Islet precursor cell (in vitro differentiated cells): ENCODE measurements at places on chromosomes 7 and 10.

DNA sequence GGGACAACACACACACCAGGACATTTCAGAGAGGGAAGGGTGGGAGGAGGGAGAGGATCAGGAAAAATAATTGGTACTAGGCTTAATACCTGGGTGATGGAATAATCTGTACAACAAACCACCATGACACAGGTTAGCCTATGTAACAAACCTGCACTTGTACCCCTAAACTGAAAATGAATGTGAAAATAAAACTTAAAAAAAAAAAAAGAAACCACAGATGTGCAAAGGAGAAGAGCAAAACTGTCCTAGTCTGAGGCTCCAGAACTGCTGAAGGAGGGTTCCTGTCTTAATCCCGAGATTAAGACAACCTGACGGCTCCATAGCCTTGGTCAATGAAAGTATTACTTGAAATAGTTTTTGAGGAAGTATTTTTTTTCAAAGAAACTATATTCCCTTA, 423.0 kb downstream of the NEBL start:
- DNase-seq = no peak

DNA sequence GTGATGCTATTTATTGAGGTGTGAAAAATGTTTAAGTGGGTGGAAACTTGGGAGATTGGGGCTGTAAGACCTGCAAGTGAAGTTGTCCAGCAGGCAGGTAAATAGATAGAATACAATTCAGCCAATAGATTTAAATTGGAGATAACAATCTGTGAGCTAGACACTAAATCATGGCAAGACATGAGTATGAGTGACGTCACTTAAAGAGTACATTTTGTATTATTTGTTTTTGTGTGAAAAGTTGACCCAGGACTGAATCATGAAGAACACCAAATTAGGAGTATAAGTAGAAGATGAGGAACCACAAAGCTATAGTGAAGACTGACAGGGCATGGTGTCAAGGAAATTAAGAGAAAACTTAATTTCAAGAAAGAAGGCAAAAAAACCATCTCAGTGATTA, 249.1 kb upstream of the SEMA3C start:
- no peak for DNase-seq

DNA sequence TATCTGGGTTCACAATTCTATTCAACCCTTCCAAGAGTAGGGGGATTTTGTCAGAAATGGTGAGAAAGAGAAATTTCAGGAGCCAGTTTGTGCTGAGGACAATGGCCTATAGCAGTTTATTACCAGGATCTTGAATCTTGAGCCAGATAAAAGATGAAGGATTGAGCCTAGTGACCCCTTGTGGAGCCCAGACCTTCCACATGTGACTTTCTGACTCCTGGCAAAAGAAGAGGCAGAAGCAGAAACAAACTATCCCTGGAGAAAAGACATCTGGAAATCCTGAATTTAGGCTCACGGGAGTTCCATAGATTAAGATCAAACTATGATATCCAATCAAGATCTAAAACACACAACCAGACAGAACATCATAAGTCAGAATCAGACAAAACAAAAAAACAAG, 60.9 kb upstream of the CHRM2 start:
- no peak for DNase-seq

- peak; percentile 41 for DNase-seq
Observed at GRCh38 chr10:48249763-48250351, 24.6 kb downstream of the FRMPD2 start.

GRCh38 chr10:88901206-88901983, 21.4 kb downstream of the STAMBPL1 start:
- no peak for DNase-seq

- peak; percentile 12 for DNase-seq
Observed at GRCh38 chr7:43769281-43769680, 10.8 kb downstream of the BLVRA start.

DNA sequence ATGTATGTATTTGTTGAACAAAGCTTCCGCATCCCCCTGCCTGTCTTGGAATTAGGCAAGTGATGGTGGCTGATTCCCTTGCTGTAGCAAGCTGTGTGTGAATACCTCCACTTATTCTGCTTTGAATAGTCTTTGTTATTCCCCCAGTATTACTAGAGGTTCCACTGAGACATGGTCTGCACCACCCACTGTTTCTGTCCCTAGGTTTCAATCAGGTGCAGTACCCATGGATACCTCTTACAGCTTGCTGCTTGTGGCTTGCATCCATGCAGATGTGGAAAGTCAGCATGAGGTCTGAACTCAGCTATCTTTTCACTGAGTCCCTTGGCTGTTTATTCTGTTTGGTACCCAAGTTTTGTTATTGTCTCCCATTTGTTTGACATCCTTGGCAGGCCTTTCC, 447.4 kb downstream of the GRM8 start:
- no peak for DNase-seq

DNA sequence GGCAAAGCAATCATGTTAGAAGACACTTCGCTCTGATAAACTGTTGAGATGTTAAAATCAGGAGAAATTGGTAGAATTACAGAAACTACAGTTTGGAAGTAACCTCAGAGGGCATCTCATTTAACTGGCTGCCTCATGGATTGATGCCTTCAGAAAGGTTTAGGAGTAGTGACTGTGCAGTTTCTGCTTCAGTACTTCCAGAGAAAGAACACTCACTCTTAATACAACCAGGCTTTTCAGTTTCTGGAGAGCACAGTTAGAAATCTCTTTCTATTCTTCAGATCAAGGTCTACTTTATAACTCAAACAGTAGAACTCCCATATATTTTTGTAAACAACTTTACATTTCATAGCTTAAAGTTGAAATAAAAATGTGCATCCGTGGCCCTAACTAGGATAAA, 1358.9 kb upstream of the LRRTM3 start:
- no peak for DNase-seq

DNA sequence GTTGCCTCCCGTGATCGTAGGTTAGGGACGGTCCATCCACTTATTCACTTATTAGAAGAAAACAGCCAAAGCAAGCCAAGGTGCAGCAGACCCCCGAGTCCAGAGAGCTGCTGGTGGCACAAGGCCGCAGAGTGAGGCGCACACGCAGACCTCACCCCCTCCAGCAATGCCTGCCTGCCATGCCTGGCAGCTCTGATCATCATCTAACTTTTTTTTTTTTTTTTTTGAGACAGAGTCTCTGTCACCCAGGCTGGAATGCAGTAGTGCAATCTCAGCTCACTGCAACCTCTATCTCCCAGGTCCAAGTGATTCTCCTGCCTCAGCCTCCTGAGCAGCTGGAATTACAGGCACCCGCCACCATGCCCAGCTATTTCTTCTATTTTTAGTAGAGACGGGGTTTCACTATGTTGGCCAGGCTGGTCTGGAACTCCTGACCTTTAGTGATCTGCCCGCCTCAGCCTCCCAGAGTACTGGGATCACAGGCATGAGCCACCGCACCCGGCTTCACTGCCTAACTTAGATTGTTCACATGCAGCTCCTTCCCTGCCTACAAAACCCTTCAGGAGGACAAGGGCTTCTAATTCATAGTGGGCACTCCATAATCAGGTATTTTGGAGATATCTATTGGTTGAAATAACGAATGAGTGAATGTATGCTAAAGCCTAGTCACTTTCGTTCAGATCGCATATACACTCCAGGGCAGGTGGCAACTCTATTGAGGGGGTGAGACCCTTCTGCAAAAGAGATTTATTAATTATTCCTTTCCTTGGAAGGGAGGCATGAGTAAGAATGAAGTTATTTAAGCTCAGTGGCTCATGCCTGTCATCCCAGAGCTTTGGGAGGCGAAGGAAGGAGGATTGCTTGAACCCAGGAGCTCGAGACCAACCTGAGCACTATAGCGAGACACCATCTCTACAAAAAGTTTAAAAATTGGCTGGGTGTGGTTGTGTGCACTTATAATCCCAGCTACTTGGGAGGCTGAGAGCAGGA, 15.9 kb downstream of the TRIM56 start:
- DNase-seq = no peak

DNA sequence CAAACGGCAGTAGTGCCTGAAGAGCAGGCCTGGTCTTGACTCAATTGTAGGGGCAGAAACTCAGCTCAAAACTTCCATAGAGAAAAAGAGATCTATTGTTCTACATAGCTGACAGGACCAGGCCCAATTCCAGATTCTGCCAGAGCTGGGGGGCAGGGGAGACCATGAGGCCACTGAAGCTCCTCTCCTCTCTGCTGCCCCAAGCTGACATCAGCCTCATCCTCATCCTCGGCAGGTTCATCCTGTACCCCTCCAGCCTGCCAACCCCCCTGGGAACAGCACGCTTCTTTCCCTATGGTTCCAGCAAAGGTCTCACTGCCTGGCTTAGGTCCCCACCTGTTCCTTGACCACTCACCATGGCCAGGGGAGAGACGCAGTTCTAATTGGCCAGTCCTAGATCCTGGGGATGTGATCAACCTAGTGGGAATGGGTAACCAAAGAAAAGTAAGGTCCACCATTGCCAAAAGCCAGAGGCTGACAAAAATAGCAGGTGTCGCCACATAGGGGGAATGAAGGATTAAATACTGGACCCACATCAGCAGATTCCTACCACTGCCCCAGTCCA, 42.9 kb downstream of the CCDC3 start:
- DNase-seq = no peak
